Activated CD8-positive, alpha-beta memory T cell treated with anti-CD3 and anti-CD28 coated beads, Interleukin-2, amount 10 ng/mL, durations not matched to agents 7 days and 5 days (primary cell): ENCODE measurements at places on chromosomes 12 and 14. TPM values are rescaled to one million over a fixed set of nuclear protein-coding genes. Genes with fewer than 3 reads are reported as not detected.

Gene FAM181A
- total RNA-seq, result not detected

Gene MYO1A
- total RNA-seq, result 1.5 TPM

Gene OTX2
- not detected for total RNA-seq

- H3K27me3 ChIP-seq, result no peaks in the 10 kb centered on the region
- no peak overlapping the region for H3K27ac ChIP-seq
- no peaks in the 10 kb centered on the region for H3K36me3 ChIP-seq
- H3K4me1 ChIP-seq, result no peaks in the 10 kb centered on the region
Measured at GRCh38 chr14:85057221-85057620, 472.7 kb upstream of the FLRT2 start.

- peaks cover 16% of the 10 kb centered on the region for H3K4me1 ChIP-seq
- no peaks in the 10 kb centered on the region for H3K27me3 ChIP-seq
- DNase-seq, result no peak
- H3K27ac ChIP-seq, result no peak overlapping the region
Measured at GRCh38 chr14:65072256-65072655, 30.1 kb downstream of the MAX start.

DNA sequence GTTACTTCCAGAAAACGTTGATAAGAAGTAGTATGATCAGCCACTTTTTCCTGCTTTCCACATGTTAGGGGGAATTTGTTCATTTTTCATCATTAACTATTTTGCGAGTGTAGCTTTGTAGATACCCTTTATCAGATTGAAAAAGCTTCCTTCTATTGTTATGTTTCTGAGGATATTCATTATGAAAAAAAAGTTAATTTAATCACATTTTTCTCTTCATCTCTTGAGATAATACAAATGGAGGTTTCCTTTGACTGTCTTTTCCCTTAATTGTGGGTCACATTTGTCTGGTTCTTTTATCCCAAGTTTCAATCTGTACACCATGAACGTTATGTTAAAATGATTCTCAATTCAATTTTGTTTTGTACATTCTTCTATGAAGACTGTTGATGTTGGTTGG lies 875.7 kb downstream of the SLC6A15 start:
- H3K36me3 ChIP-seq, result no peaks in the 10 kb centered on the region
- H3K27ac ChIP-seq, result no peak overlapping the region
- H3K4me3 ChIP-seq, result no peak overlapping the region
- no peak for DNase-seq
- H3K27me3 ChIP-seq, result no peaks in the 10 kb centered on the region

- DNase-seq, result no peak
- no peaks in the 10 kb centered on the region for H3K27me3 ChIP-seq
- peaks cover 21% of the 10 kb centered on the region for H3K4me1 ChIP-seq
- H3K4me3 ChIP-seq, result no peak overlapping the region
- H3K27ac ChIP-seq, result no peak overlapping the region
- H3K36me3 ChIP-seq, result no peaks in the 10 kb centered on the region
Measured at GRCh38 chr12:3892631-3893030, 19.4 kb upstream of the PARP11 start.

DNA sequence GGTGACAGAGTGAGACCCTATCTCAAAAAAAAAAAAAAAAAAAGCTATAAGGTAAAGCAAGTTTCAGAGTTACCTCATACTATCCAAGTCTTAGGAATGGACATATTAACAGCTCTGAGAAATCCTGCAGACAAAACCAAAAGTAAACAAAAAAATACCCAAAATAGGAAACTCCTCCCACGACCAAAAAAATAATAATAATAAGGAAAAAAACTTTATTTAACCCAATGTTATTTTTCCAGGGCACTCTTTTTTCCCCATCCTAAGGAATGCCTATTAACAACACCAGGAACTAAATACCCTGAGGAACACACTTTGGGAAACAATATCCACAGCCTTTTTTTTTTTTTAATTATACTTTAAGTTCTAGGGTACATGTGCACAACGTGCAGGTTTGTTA lies 135.5 kb upstream of the CCND2 start:
- DNase-seq, result no peak
- H3K36me3 ChIP-seq, result peaks cover 9% of the 10 kb centered on the region
- H3K4me1 ChIP-seq, result peaks cover 66% of the 10 kb centered on the region
- H3K27me3 ChIP-seq, result no peaks in the 10 kb centered on the region

DNA sequence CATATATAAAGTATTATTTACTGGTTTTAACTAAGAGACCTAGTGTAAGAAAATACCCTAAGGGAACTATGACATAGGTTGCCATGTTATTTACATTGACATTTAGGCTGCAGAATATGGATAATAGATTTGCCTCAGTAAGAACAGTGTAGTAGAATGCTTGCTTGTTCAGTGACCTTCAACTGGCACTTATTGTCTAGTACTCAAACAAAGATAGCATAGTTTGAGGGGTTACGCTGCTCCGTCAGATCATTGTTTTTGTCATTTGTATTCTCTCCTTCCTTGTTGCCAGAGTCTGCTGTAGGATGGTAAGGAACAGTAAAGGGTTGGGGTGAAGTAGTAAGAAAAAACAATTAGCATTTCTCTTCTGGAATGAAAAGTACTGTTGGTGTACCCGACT lies 33.2 kb downstream of the TOGARAM1 start:
- H3K27ac ChIP-seq, result no peak overlapping the region
- peaks cover 14% of the 10 kb centered on the region for H3K36me3 ChIP-seq
- no peak for DNase-seq
- no peaks in the 10 kb centered on the region for H3K4me1 ChIP-seq
- H3K4me3 ChIP-seq, result no peak overlapping the region

DNA sequence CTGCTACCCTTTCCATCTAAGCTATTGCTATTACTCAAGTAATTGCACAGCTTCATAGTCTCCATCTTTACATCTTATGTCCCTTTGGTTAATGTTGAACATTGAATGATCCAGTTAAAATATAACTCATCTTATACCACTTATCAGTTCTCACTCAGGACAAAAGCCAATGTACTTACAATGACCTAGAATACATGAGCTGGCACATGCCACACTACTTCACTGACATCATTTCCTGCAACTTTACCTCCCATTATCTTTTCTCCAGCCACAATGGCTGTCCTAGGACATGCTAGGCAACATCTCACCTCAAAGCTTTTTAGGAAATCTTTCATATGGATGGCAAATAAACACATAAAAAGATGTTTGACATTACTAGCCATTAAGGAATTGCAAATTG lies 309.2 kb downstream of the FOXG1 start:
- H3K27ac ChIP-seq, result no peak overlapping the region
- H3K36me3 ChIP-seq, result no peaks in the 10 kb centered on the region
- H3K4me3 ChIP-seq, result no peak overlapping the region
- no peaks in the 10 kb centered on the region for H3K27me3 ChIP-seq

GRCh38 chr14:100332797-100333196 lies 9.7 kb downstream of the SLC25A47 start:
- H3K27ac ChIP-seq, result no peak overlapping the region
- peaks cover 28% of the 10 kb centered on the region for H3K36me3 ChIP-seq
- no peaks in the 10 kb centered on the region for H3K27me3 ChIP-seq
- no peak overlapping the region for H3K4me3 ChIP-seq
- no peak for DNase-seq
